Inflammatory macrophage (primary cell): ENCODE measurements at places on chromosomes 6 and 20.

DNA sequence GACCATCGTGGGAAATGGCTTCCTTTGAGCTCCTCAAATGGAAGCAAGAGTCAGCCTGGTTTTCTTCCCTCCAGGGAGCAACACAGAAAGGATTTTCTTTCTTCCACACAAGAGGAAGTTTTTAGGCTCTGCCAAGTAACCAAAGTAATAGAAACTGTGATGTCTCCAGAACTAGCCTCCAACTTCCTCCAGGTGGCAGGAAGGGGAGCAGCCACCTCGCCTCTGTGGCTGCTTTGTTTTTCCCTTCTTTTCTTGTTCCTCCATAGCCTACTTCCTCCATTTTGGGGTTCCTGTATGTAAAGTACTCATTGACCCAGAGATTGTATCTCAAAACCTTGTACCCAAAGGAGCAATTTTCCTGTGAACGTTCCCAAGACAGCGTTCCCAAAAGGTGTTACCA, 32.7 kb upstream of the CCR6 start:
- peak; percentile 11 for DNase-seq

DNA sequence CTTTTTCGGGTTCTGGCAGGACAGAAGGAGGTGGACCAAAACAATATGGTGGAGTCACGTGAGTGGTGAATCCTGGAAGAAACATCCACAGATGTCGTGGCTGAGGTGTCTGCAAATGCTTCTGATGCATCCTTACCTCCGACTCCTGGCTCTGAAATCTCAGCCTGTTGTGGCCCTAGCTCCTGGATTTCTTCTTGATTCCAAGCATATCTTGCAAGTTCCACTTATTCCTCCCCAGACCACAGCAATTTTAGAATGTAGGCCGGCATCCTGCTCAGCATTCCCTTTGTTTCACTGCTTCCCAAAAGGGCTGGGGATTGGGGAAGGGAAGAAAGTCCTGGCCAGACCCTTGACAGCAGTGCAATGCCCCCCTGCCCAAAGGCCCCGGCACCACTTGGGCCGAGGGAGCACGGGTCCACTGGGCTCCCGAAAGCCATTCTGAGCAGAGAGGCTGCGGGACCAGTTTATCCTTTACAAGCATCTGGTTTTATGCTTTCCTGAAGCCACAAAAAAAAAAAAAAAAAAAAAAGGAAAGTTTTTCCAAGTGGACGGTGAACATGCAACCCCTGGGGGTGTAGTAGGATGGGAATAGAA, 200.9 kb upstream of the RNF24 start:
- DNase-seq = no peak

- DNase-seq = no peak
These were observed 1.7 kb downstream of the CDC25B start for GRCh38 chr20:3797592-3798372.

GRCh38 chr20:2042400-2042799, 48.5 kb upstream of the PDYN start:
- no peak for DNase-seq

DNA sequence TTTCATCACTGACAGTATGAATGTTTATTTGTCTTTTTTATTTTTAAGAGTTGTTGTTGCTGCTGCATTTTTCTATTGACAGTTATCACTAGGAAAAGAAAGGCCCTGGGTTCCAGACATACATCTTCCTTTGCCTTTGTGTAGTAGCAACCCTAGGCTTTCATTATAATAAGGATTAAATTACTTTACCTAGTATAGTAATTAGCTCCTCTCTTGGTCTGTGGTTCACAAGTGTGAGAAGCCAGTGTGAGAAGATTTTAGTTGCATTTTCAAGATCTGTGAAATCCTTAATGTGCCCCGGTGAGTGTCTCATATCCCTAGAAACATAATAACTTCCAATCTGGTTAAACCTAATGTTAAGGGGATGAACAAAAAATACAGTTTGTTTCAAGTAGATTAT, 799.3 kb upstream of the MAP3K7 start:
- DNase-seq = no peak

DNA sequence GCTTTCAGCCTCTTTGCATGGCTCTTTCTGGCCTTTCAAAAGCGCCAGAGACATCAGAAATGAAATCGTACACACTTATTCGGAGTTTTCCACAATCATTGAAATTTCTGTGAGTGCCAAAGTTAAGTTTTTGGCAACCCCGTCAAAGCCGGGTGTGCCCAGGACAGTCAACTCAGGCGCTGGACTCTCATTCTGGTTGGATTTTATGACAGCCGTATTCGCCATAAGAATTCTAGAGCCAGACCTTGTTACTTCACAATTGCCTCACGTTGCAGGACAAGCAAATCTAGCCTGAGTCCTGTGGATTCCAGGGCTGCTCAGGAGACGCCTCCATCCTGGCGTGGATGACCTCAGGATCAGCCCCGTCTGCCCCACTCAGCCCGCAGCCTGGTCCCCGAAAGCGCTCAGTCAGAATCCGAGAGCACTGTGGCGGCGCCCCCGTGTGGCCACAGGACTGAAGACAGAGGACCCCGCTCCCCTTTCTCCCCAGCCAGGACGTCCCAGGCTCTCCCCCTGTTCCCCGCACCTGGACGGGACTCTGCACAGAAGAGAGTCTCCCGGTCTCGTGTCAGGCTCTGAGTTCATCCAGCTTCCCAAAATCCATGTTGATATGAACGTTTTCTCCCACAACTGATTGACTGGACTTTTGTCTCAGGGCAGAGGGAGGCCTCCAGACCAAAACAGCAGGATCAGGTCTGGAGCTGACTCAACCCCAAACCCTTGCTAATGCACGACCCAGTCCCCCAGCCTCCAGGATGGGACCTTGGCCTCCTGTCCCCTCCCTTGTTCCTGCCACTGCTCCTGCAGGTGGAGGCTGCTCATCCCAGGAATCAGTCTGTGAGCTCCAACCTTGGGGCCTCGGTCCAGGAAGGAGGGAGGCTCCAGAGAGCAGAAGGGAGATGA, 38.2 kb downstream of the MICA start:
- DNase-seq = peak; percentile 75

DNA sequence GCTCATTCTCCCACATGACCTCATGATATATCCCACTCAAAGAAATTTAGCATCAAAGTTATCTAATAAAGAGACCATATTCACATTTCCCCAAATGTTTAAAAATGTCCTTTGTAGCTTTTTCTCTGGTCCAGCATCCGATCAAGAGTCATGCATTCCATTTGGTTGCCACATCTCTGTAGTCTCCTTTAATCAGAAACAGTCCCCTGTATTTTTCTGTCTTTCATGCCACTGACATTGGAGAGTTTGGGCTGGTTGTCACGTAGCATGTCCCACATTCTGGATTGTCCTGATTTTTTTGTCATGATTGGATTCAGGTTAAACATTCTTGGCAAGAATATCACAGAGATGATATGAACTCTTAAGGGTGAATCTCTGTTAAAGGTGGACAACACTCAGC, 55.7 kb downstream of the SNX5 start:
- DNase-seq = no peak

- DNase-seq = no peak
These were observed 132.5 kb upstream of the NEDD9 start for GRCh38 chr6:11364971-11365397.

DNA sequence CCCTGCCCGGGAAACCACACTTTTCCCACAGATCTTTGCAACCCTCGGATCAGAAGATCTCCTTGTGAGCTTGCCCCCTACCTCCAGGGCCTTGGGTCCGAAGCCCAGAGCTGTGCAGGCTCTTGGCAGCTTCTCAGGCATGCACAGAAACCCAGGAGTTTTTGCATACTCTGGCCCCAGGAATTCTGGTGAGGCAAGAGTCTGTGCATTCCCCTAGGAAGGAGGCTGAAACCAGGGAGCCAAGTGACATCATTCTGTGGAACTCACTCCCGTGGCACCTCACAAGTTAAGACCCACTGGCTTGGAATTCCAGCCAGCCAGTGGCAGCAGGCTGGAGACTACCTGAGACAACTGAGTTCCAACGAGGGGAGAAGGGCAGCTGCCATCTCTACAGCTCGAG, 100.1 kb downstream of the TNFRSF21 start:
- no peak for DNase-seq

DNA sequence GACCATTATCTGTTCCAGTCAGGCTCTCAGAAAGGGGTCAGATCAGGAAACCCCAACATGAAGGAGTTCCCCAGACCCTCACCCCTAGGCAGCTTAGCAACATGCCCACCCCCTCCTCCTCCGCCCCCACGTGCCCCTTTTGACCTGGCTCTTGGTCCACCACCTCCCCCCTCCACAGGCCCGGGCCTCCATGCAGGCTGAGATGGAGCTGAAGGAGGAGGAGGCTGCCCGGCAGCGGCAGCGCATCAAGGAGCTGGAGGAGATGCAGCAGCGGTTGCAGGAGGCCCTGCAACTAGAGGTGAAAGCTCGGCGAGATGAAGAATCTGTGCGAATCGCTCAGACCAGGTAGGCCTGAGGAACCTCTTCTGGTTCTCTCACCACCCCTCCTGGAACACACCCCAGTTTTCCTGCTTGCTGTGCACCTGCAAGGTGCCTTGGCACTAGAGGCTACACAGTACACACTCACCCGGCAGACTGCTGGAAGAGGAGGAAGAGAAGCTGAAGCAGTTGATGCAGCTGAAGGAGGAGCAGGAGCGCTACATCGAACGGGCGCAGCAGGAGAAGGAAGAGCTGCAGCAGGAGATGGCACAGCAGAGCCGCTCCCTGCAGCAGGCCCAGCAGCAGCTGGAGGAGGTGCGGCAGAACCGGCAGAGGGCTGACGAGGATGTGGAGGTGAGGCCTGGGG, 21.9 kb downstream of the DEF6 start:
- no peak for DNase-seq

DNA sequence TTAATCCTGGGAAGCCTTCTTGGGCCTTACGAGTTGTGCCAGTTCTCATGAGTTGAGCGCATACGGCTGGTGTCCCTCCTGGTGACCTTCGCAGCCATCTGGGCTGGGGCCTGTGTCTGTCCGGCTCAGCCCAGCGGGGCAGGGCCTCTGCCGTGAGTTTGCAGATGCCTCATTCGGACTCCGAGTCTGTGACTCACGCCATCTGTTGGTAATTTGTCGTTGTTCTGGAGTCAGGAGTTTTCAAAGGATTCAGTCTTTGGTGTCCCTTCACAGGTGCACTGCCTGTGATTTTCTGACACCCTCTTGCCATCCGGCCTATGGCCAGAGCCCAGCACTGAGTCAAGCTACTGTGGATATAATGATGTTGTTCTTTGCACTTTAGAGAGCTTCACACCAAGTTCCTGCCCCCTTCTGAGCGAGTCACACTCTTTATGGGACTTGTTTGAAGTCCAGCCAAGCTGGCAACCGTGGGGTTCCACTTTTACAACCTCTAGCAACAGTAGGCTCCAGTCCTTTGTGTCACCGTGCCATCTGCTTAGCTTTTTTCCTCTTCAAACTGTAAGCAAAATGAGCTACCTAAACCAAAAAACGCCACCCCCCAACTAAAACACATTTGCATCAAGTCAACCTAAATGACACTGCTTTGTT, 175.6 kb downstream of the AIG1 start:
- no peak for DNase-seq

DNA sequence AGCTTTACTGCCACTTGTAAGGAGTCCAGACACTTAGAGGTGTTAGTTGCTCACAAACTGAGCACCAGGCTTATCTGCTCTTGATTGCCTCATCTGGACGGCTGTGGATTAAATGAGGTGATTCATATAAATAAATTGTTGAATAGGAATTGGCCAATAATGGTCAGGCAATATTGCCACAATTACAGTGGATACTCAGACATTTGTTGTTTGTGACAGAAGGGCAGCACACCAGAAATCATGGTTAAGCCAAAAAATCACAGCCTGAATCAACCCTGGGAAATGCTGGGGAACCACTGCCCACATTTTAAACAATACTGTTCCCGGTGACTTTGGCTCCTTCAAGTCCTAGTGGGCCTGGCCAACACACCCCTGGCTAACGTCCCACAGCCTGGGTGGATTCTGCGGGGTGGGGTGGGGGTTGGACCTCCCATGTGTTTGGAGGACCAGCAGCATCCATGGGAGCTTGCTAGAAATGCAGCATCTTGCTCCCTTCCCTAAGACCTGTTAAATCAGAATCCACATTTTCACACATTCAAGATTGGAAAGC, 29.5 kb upstream of the SPDEF start:
- DNase-seq = no peak

DNA sequence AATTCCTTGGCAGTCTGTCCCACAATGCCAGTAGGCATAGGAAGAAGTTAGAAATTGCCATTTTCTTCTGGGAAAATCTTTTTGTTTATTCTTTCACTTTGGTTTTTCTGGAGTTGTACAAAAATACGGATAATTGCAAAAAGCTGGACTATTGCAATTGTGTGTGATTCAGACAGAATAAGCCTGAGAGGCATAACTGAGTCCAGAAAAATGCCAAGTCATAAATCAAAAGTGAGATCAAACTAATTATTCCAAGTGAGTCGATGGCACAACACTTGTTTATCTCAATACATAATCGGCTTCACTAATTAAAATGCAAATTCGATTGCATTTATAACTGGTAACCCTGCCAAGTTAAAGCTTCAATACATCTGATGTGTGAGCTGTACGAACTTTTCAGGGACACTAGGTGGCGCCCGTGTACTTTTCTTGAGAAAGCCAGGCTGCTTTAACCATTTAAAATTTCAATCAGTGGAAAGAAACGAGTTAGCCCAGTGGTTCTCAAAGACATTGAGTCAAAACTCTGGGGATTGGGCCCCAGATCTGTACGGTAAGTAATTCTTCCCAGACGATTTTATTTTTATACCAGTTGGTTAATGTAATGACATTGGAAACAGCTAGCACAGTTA, 102.6 kb downstream of the LAMP5 start:
- peak; percentile 72 for DNase-seq

GRCh38 chr20:23609486-23610109, 3.9 kb upstream of the CST9 start:
- no peak for DNase-seq

DNA sequence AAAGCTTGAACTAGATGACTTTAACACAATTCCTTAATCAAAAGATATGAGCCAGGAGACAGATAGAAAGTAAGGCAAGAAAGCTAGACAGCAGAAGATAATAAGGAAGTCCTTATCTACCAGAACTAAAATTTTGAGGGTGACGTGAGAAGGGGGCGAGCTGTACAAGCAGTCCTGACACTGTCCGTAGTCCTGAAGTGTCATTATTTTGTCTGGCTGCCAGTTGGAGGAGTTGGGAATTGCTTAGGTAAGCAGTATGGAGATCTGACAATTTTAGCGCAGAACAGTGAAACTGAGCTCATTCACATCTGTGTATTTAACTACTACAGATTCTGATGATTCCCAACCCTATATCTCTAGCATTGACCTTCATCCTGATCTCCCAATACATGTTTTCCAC, 25.8 kb upstream of the CEP85L start:
- no peak for DNase-seq

- no peak for DNase-seq
These were observed 231.7 kb upstream of the EXOC2 start for GRCh38 chr6:924661-925060.
